Activated CD4-positive, alpha-beta T cell treated with anti-CD3 and anti-CD28 coated beads, Interleukin-2, amount 10 ng/mL, durations not matched to agents 7 days and 5 days (primary cell): ENCODE measurements at places on chromosomes 11 and 22. TPM values are rescaled to one million over a fixed set of nuclear protein-coding genes. Genes with fewer than 3 reads are reported as not detected.
A peak's percentile ranks its signal among the peaks of the same experiment; 100 is the strongest.

MEI1 gene
- 54.6 TPM for total RNA-seq

BCO2 gene
- 2.4 TPM for total RNA-seq

RASD2 gene
- not detected for total RNA-seq

LMO2 gene
- not detected for total RNA-seq

SMIM35 gene
- 0.27 TPM for total RNA-seq

TEX12 gene
- 0.35 TPM for total RNA-seq

DNA sequence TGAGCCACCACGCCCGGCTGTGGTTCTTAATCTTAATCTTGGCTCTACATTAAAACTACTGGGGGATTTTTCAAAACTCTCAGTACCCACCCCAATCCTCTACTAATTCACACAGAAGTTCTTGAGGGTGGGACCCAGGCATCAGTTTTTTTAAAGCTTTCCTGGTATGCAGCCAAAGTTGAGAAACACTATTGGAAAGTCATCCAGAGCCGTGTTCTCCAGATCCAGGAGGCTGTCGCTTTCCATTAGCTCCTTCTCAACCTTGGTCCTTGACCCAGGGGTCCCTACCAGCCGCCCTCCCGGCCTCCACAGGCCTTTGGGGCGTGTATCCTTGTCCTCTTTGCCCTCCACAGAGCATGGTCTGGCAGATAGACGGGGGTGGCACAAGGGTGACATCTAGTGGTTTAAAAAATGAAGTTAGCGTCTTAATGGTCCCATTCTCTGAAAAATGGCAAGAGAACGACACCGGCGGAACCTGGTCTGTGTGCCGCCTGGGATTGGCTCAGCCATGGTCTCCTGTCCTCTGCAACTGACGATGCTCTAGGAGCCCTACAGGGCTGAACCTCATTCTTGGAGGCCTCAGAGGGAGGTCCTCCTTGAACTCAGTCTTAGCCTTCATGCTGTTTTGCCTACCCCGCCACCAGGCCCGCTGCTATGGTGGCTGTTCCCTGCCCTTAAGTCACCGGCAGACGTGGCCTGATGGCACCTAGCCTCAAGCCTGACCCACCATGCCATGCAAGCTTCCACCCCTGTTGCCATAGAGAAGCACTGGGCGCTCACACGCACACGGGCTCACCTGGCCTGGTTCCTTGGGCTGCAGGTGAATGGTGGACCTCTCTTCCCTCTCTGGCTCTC is 152.0 kb upstream of the SYN3 start:
- peak overlapping the region; percentile 46 for H3K27ac ChIP-seq
- no peaks in the 10 kb centered on the region for H3K4me1 ChIP-seq
- no peak overlapping the region for H3K4me3 ChIP-seq
- no peaks in the 10 kb centered on the region for H3K36me3 ChIP-seq

DNA sequence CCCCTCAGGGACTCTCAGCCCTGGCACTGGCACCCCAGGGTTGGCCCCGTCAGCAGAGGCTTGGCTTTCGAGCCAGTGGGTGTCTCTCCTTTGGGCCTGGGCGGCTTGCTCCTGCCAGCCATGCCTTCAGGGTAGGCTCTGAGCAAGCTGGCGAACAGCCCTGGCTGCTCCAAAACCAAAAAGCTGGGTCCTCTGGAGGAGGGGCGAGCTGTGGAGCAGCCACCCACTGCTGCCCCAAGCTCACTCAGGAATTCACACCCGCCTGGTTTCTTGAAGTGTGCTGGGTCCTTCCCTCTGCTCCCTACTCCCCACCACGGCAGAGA is 6.2 kb downstream of the YDJC start:
- peaks cover 22% of the 10 kb centered on the region for H3K4me1 ChIP-seq
- H3K4me3 ChIP-seq, result no peak overlapping the region
- peaks cover 32% of the 10 kb centered on the region for H3K36me3 ChIP-seq
- DNase-seq, result no peak
- no peak overlapping the region for H3K27ac ChIP-seq

DNA sequence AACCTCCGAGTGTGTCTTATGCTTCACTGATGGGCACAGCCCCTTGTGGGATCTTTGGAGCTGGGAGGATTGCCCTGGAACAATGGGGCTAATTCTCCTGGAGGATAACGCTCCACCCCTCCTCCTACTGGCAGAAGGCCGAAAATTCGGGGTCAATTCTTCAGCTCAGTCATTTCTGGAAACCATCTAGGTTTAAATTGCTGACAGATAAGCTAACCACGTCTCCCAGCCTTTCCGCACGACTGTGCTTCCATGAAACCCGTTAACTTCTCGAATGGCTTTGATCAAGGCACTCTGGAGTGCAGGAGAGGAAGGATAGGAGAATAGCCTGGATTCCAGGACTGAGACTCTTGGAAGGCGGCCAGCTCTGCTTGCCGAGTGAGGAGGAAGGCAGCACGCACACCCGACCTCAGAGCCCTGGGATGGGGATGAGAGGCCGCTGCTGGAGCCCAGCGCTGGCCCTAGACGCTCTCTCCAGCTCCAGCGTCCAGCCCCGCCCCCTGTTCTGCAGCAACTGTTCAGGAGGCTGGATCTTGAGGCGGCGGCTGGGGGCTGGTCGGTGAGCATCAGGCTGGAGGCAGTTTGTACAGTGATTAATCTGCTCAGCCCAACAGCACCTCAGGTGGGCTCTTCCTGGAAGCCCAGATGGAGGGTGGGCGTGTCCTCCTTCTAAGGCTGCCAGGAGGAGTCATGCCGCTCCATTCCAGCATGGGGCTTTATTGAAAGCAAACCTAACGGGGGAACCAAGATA is 176.7 kb upstream of the NCAM1 start:
- H3K27ac ChIP-seq, result no peak overlapping the region
- no peak overlapping the region for H3K4me3 ChIP-seq
- H3K27me3 ChIP-seq, result peaks cover 2% of the 10 kb centered on the region
- no peak for DNase-seq
- no peaks in the 10 kb centered on the region for H3K4me1 ChIP-seq

DNA sequence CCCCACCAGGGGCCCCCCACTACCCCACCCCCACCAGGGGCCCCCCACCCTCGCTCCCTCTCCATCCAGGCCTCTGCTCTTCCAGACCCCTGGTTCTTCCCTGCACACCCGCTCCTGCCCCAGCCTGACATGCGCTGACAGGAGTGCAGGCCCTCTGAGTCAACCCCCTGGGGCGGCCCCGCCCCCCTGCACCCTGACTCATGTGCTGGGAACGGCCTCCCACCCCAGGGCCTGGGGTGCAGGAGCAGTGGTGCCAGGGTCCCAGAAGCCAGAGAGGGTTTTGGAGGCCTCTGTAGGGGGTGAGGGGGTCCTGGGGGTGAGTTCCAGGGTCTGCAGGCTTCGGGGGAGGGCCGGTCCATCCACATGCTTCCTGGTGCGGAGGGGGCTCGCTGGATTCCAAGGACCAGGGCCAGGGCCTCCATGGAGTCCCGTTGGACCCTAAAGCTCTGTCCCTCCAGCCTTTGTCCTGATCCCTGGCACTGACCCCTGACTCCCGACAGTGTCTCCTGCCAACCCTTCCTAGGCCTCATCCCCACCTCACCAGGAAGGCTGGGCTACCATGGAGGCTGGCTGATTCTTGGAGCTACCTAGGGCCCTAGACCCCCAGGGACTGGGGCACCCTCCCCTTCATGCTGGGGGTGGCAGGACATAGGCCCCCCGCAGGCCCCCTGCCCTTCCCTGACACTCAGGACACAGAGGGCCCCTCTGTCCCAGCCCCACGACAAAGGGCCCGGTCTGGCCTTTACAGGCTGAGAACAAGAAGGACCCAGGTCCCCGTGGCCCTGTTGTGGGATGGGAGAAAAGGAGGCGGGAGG is 583 bp upstream of the PKP3 start:
- no peaks in the 10 kb centered on the region for H3K36me3 ChIP-seq
- H3K4me3 ChIP-seq, result no peak overlapping the region
- no peak overlapping the region for H3K27ac ChIP-seq
- H3K4me1 ChIP-seq, result peaks cover 5% of the 10 kb centered on the region
- DNase-seq, result no peak

DNA sequence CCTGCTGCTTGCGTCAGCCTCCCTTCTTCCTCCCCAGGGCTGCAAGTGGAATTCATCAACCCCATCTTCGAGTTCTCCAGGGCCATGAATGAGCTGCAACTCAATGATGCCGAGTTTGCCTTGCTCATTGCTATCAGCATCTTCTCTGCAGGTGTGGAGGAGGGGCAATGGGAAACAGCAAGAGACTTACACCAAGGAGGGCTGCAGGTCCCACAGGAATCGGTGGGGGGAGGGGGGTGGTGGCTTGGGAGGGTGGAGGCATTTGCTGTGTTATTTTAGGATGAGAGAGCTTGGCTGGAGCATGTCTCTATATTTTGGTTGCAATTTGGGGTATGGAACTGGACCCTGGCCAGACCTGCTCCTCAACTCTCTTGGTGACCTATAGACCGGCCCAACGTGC is 2.1 kb upstream of the MADD start:
- peak overlapping the region; percentile 81 for H3K4me3 ChIP-seq
- H3K27ac ChIP-seq, result peak overlapping the region; percentile 99
- no peak for DNase-seq
- peaks cover 4% of the 10 kb centered on the region for H3K36me3 ChIP-seq

DNA sequence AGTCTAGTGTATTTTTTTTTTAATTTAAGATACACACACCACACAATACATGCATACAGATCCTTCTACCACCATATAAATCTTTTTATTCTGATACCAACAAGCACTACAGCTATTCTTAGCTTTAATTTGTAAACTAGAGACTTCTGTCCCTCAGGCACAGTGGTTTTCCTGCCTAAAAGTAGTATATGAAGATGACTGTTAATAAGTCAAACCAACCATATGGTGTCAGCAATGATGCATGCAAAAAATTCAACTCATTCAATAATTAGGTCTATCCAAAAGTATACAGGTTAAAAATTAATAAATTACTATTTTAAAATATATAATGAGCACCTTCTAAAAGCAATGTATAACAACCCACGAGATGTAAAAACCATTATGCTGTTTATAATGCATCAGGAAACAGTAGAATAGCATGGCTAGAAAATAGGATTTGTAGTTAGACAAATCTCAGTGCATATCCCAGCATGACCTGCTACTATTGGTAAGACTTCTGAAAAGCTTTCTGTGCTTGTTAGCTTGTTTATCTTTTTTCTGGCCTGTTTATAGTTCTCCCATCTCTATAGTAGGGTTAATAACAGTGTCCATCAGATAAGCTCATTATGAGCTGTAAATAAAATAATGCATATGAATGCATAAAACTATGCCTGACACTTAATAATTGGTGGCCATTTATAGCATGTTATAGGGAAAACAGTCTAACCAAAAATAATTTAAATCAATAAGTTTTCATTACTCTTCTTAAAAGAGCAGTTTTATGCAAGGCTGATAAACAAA is 10.2 kb downstream of the RAB38 start:
- no peaks in the 10 kb centered on the region for H3K4me1 ChIP-seq
- no peak for DNase-seq
- H3K27me3 ChIP-seq, result peaks cover 17% of the 10 kb centered on the region
- no peak overlapping the region for H3K27ac ChIP-seq

GRCh38 chr11:2200957-2201519 is 29.4 kb upstream of the TH start:
- H3K27ac ChIP-seq, result no peak overlapping the region
- peaks cover 8% of the 10 kb centered on the region for H3K27me3 ChIP-seq
- no peak overlapping the region for H3K4me3 ChIP-seq
- no peaks in the 10 kb centered on the region for H3K36me3 ChIP-seq
- peaks cover 4% of the 10 kb centered on the region for H3K4me1 ChIP-seq

DNA sequence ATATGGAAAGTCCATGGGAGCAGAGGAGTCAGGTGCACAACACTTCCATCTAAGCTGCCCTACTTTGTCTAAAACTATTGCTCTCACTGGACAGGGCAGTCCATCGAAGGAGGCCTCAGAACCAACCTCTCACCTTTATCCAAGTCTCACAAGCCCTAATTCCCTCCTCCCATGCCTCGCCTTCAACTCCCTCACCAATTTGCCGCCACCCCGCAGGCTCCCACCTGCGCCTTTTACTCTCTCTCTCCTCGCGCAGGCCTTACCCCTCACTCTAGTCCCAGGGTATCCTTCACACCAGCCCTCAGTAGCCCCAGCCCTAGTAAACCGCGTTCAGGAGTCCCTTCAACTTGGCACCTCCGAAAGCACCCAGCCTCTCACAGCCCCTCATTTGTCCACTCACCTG is 451 bp downstream of the FHIP1B start:
- peak overlapping the region; percentile 95 for H3K27ac ChIP-seq
- H3K27me3 ChIP-seq, result no peaks in the 10 kb centered on the region

GRCh38 chr11:82675838-82676237 is 57.8 kb downstream of the FAM181B start:
- no peak for DNase-seq
- H3K27me3 ChIP-seq, result peaks cover 6% of the 10 kb centered on the region
- no peaks in the 10 kb centered on the region for H3K36me3 ChIP-seq
- H3K27ac ChIP-seq, result no peak overlapping the region
- no peaks in the 10 kb centered on the region for H3K4me1 ChIP-seq
- no peak overlapping the region for H3K4me3 ChIP-seq

- H3K27me3 ChIP-seq, result no peaks in the 10 kb centered on the region
- no peak overlapping the region for H3K27ac ChIP-seq
- H3K4me3 ChIP-seq, result no peak overlapping the region
- no peaks in the 10 kb centered on the region for H3K4me1 ChIP-seq
Observed at GRCh38 chr11:115993590-115993989, 489.4 kb upstream of the CADM1 start.

- no peak overlapping the region for H3K4me3 ChIP-seq
- no peaks in the 10 kb centered on the region for H3K36me3 ChIP-seq
Observed at GRCh38 chr11:133811850-133812685, 33.2 kb downstream of the SPATA19 start.

DNA sequence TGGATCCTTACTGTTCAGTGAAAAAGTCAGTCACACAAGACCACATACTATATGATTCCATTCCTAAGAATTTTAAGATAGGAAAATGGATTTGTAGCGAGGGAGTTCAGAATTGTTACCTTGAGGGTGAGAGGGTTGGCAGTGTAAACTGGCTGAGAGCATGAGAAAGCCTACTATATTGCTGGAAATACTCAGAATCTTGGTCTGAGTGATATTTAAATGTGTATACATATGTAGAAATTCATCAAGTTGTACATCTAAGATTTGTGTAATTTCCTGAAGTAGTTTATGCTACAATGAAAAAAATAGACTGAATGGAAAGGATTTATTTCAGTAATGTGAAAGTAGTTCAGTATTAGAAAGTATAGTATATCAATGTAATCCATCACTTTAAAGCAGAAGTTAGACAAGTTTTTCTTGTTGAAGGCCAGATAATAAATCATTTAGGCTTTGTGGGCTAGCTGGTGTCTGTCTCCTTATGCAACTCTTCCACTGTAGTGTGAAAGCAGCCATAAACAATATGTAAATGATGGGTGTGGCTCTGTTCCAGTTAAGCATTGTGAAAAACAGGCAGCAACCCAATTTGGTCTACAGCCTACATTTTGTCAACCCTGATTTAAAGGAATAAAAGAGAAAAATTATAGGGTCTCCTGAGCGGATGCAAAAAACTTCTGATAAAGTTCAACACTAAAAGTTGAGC is 127.2 kb upstream of the THY1 start:
- H3K36me3 ChIP-seq, result no peaks in the 10 kb centered on the region
- H3K27ac ChIP-seq, result no peak overlapping the region
- no peaks in the 10 kb centered on the region for H3K4me1 ChIP-seq

GRCh38 chr11:108568195-108568858 is 25.2 kb downstream of the EXPH5 start:
- H3K4me1 ChIP-seq, result peaks cover 5% of the 10 kb centered on the region
- no peak overlapping the region for H3K27ac ChIP-seq
- H3K27me3 ChIP-seq, result no peaks in the 10 kb centered on the region
- H3K4me3 ChIP-seq, result no peak overlapping the region
- no peaks in the 10 kb centered on the region for H3K36me3 ChIP-seq
